Occipital lobe (tissue), 3 donors: ENCODE measurements at places on chromosomes 4 and X. TPM values are rescaled to one million over a fixed set of nuclear protein-coding genes. Genes with fewer than 3 reads are reported as not detected.

The TRPC3 gene
- 9.7 TPM for total RNA-seq

The AKAP14 gene
- 1.4 TPM for total RNA-seq

The CHIC1 gene
- total RNA-seq, result 20.9 TPM

The RIPPLY1 gene
- total RNA-seq, result not detected

The BRS3 gene
- total RNA-seq, result not detected

The FRG2 gene
- total RNA-seq, result not detected

The STARD8 gene
- 1.7 TPM for total RNA-seq

The ADGRL3 gene
- total RNA-seq, result 306 TPM

The NKX3-2 gene
- not detected for total RNA-seq

The IL2 gene
- not detected for total RNA-seq

The SYAP1 gene
- total RNA-seq, result 25.0 TPM

The TLL1 gene
- total RNA-seq, result 0.78 TPM

The CYP2U1 gene
- 14.2 TPM for total RNA-seq

The SGMS2 gene
- 0.94 TPM for total RNA-seq

The GYPE gene
- total RNA-seq, result 0.31 TPM

The NOX1 gene
- total RNA-seq, result not detected

The BST1 gene
- total RNA-seq, result 2.8 TPM

The YY2 gene
- total RNA-seq, result 0.94 TPM

The LRAT gene
- total RNA-seq, result 0.78 TPM

The ARR3 gene
- not detected for total RNA-seq

The TCEAL6 gene
- 6.7 TPM for total RNA-seq

The RGN gene
- 3.6 TPM for total RNA-seq

The ADH1B gene
- 0.16 TPM for total RNA-seq

The TEC gene
- total RNA-seq, result 5.5 TPM

The SYP gene
- 158 TPM for total RNA-seq

The ATP1B4 gene
- under 0.01 TPM for total RNA-seq

The DRP2 gene
- 4.2 TPM for total RNA-seq

The DDX53 gene
- total RNA-seq, result not detected

The HEPH gene
- 5.1 TPM for total RNA-seq

The ASB12 gene
- total RNA-seq, result 0.31 TPM

The MAGEC3 gene
- total RNA-seq, result 0.47 TPM

The GAGE12E gene
- not detected for total RNA-seq

The COL4A6 gene
- total RNA-seq, result 4.2 TPM
